Pancreas (tissue), 10 donors: ENCODE measurements at places on chromosomes 11 and 22. TPM values are rescaled to one million over a fixed set of nuclear protein-coding genes. Genes with fewer than 3 reads are reported as not detected.

DNA sequence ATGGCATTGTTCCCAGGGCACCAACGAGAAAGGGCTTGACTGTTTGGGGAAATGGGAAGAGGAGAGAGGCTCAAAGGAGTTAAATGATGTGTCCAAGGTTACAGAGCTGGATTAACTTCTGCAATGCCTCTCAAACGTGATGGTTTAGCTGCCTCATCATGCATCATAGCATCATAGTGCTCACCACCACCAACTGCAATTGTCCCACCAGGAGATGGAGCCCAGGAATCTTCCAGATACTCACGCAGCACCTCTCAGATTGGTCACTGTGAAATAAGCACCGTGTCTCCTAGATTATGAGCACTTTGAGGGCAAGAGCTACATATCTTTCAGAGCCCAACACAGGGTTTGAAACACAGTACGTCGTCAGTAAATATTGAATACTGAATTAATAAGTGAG is 69.2 kb downstream of the PRSS23 start:
- DNase-seq: no peak
- H3K27ac ChIP-seq: no peak overlapping the region
- no peaks in the 10 kb centered on the region for H3K4me1 ChIP-seq
- no peaks in the 10 kb centered on the region for H3K36me3 ChIP-seq
- no peak overlapping the region for H3K4me3 ChIP-seq

GRCh38 chr11:73028611-73029010 is 113.5 kb downstream of the FCHSD2 start:
- DNase-seq: peak; percentile 16
- H3K27me3 ChIP-seq: no peaks in the 10 kb centered on the region
- no peaks in the 10 kb centered on the region for H3K4me1 ChIP-seq
- H3K4me3 ChIP-seq: no peak overlapping the region

DNA sequence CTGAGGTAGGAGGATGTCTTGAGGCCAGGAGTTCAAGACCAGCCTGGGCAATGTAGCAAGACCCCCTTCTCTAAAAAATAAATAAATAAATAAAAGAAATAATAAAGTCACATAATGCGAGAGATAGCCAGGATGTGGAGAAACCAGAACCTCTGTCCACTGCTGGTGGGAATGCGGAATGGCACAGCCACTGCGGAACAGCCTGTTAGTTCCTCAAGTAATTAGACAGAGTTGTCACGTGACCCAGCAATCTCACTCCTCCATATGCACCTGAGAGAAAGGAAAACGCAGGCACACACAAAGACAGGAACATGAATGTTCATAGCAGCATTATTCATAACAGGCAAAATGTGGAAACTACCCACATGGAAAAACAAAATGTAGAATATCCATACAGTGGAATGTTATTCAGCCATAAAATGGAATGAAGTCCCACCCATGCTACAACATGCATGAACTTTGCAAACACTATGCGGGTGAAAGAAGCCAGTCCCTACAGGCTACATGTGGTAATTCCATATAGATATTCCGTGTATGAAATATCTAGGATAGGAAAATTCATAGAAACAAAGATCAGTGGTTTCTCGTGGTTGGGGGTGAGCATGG is 27.4 kb downstream of the LIF start:
- H3K27ac ChIP-seq: no peak overlapping the region
- no peaks in the 10 kb centered on the region for H3K4me1 ChIP-seq
- no peak overlapping the region for H3K4me3 ChIP-seq
- no peaks in the 10 kb centered on the region for H3K36me3 ChIP-seq

DNA sequence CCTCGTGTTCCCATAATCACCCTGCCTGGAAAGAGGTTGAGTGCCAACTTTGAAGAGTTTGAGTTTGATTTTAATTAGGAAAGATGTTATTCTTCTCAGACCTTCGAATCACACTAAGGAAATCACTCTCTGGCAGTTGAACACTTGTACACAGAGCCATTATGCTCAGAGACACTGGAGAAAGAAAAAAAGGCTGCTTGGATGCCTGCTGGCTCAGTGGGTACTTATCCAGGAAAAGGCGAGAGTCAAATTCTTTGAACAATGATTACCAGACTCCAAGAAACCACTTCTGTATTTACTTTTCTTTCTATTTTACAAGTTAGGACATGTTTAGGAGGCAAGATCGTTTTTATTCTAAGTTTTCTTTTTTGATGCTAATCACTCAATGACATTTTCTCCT is 438.5 kb upstream of the FAT3 start:
- no peaks in the 10 kb centered on the region for H3K36me3 ChIP-seq
- H3K27ac ChIP-seq: no peak overlapping the region
- DNase-seq: no peak
- H3K4me3 ChIP-seq: no peak overlapping the region
- no peaks in the 10 kb centered on the region for H3K27me3 ChIP-seq
- no peaks in the 10 kb centered on the region for H3K4me1 ChIP-seq

DNA sequence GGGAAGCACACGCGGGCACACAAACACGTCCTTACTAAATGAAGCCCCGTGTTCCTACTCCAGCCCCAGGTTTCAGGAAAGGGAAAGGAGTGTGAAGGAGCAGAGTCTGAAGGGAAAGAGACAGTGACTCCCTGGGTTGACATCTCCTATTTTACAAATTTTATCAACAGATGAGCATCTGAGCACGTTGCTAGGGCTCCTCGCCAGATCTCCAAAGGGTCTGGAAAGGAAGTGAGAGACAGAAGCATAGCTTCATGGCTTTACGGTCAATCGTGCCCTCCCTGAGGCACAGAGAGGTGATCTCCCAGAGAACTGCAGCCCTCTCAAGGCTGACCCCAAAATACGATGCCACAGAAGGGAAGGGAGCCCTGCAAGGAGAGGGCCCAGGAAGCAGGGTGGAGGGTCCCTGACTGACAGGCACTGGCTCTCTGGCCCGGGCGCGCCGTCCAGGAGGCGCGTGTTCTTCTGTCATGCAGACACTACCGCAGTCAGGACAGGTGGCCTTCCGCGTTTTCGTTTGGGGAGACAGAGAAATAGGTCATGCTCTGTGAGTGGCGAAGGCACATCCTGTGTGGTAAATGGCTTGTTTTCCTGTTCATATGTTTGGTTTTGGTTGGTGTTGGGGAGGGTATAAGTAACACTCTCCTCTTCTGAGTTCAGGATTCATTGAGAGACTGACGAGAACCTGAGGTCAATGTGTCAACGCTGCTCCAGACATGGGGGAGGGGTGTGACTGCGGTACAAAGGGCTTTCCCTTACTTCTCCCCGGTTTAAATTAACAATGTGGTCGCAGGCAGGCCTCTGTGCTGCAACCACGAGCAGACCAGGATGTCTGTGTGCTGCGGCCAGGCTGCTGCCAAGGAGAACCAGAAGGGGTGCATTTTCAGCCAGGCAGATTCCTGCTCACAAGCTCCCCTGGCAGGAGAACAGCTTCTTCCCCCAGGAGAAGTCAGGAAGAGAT is 813.3 kb downstream of the OPCML start:
- H3K27me3 ChIP-seq: no peaks in the 10 kb centered on the region
- no peaks in the 10 kb centered on the region for H3K36me3 ChIP-seq
- no peak for DNase-seq
- no peak overlapping the region for H3K27ac ChIP-seq
- H3K4me3 ChIP-seq: no peak overlapping the region

The ME3 gene
- 14.1 TPM for total RNA-seq

The SEPTIN5 gene
- 7.2 TPM for total RNA-seq
